KG1 (cell line): ENCODE measurements at places on chromosomes 4 and X.

- DNase-seq = no peak
Observed at GRCh38 chr4:125728568-125728967, 413.8 kb downstream of the FAT4 start.

GRCh38 chr4:7808752-7809151 is 130.9 kb downstream of the AFAP1 start:
- DNase-seq = no peak

- no peak for DNase-seq
Observed at GRCh38 chrX:25012793-25013631, 2.8 kb downstream of the ARX start.

- DNase-seq = no peak
Observed at GRCh38 chr4:89305712-89306437, 1.7 kb downstream of the GPRIN3 start.

DNA sequence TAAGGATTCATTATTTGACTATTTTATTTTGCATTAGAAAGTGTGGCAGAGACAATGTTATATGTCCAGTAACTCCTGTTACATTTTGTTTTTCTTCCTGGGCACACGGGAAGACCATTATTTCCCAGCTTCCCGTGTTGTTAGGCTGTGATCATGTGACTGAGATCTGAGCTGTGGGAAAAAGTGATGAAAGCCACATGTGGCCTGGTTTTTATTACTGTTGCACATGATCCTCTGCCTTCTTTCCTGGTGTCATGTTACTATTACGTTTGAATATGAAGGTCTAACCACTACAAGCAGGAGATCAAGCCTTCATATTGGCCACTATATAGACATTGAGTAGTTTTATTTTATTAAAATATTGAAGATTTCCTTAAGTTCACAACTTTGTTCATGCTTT is 28.2 kb upstream of the MID1 start:
- DNase-seq = no peak

- no peak for DNase-seq
Observed at GRCh38 chr4:107685740-107686139, 34.3 kb downstream of the PAPSS1 start.

GRCh38 chr4:7518871-7519637 is 84.3 kb upstream of the PSAPL1 start:
- no peak for DNase-seq
